ENCODE measurements at places on chromosomes 3 and 15.

GRCh38 chr3:10142707-10143560, 1.4 kb downstream of the VHL start:
- DNase-seq = no peak

GRCh38 chr15:69919816-69920215, 177.9 kb downstream of the TLE3 start:
- peak; percentile 98 for DNase-seq

DNA sequence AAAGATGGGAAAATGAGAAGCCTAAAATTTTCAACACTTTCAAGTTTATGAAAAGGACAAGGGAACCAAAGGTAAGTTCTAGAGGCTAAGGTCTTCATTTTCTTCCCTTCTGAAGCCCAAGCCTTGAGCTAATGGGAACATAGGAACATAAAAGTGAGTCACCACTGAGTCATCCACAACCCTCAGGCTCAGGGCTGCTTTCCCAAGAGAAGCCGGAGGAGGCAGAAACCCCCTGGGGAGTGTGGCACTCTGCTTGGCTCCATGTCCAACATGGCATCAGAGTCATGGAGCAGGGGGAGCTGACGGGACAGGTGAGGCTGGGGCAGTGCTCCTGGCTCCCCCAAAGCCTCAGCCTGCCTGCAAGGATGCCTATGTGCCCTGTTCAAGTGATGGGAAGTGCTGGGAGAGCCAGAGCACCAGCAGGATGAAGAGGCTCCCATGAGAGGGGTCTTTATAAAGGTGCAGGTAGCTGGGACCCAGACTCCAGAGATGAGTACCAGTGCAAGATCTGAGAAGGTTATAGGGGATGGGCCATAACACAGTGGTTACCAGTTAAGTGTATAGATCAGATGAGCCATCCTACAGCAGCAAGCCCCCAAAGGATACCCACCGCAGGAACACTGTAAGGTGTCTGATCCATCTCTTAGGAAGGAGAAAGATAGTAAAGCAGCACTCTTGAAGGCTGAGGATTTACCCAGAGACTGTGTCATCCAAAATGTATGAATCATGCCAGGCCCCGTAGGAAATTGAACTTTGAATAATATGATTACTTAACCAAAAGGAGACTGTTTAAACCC, 31.8 kb upstream of the RYR3 start:
- DNase-seq = no peak

DNA sequence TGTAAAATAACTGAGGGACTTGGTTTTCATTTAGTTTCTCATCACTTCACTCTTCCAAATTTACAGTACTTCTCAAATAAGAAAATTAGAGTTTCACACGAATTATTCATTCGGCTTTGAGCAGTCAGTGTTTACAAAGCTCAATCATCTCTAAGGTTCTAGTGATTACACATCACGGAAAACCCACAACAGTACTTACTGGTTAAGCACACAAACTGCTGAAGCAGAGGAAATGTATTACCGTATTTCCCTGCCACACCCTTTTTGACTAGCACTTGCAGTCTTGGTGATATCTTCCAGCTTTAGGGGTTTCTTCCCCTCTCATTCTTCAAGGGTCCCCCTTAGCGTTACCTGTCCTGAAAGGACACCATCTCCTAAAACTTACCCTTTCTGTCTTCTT, 164.8 kb upstream of the CDIN1 start:
- DNase-seq = no peak

DNA sequence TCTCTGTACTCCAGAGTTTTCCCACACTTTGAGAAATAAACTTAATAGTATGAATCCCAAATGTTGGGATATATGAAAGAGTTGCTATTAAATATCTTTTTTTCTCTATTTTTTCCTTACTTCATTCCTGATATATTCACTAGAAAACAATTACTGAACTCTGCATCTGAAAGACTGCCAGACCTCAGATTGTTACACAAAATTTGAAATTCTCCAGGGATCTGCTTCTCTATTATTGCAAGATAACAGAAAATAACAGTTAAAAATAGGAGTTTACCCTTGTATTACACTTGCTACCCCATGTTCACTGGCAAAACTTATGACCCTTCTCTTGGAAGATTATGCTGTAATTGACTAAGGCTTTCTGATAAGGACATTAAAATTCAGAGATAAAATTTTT, 11.7 kb upstream of the P3H2 start:
- no peak for DNase-seq

DNA sequence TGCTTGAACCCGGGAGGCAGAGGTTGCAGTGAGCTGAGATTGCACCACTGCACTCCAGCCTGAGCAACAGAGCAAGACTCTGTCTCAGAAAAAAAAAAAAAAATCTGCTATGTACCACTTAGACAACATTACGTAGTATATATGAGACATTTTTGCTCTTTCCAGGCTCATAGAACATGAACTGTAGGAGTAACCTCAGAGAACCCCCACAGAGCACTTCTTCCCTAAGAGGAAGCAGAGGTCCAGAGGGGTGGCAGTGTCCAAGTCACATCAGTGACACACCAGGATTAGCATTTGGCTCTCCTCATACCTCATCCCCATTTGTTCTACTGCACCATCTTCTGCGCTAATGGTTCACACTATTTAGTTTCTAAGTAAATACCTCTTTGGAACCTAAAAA, 33.7 kb downstream of the ARRDC4 start:
- DNase-seq = no peak

DNA sequence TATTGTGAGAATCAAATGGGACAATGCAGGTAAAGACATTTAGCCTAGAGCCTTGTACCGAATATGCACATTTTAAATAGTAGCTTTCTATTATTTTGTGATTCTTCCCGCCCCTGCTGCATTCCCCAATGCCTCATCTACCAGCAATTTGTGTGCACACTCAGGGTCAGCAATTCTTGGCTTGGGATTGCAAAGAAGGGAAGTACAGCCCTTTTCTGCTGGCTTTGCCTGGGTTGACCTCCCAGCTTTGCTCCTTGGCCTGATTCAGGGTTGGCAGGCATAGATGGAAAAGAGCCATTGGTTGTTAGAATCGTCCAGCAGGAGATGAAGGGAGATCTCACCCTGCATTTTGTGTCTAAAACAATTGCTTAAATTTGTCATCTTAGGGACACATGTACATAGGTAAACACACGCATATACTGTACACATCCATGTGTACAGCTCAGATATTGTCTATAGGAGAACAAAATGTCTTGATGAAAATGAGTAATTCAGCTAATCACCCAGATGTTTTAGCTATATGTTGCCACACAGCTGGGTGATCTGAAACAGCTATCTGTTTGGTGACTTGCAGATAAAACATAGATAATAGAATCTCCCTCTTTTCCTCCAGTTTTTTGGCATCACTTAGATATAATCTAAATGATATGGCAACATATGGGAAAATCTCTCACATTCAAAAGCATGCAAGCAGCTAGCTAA, 340.9 kb upstream of the TBL1XR1 start:
- DNase-seq = no peak

DNA sequence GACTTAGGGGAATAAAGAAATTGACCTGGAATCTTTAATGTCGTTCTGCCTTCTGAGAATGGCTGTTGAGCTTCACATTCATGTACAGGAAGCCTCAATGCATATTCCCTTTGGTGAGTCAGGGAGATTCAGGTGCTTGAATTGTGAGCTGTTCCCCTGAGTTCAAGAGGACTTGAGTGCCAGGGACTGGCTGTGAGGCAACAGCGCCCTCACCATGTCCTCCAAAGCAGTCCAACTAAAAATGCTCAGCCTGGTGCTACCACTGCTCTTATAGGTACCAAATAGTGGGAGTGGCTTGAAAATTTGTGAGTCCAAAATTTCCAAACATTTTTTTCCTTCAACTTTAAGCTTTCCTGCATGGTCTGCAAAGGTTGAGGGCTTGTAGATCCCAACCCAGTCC, 54.1 kb downstream of the LEO1 start:
- peak; percentile 70 for DNase-seq

GRCh38 chr15:77510066-77511057, 89.7 kb downstream of the HMG20A start:
- peak; percentile 93 for DNase-seq

DNA sequence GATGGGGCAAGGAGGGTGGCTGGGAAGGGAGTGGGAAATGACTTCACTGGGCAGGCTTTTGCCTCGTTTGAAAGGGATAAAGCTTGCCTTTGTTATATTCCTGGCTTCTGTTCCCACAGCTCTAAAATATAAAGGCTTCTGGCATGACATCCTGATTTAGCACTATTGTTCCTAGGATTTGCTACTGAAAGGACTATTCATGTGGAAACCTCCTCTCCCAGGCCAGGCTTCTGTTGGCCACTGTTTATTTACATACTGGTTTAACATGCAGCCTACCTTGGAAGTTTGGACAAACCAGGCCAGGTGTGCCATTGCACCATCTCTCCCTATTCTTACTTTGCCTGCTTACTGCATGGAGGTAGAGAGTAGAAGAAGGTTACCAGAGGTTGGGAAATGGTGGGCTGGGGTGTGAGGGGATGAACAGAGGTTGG, 2.4 kb upstream of the LMCD1 start:
- no peak for DNase-seq

GRCh38 chr3:58329150-58329921, 3.4 kb upstream of the PXK start:
- no peak for DNase-seq

DNA sequence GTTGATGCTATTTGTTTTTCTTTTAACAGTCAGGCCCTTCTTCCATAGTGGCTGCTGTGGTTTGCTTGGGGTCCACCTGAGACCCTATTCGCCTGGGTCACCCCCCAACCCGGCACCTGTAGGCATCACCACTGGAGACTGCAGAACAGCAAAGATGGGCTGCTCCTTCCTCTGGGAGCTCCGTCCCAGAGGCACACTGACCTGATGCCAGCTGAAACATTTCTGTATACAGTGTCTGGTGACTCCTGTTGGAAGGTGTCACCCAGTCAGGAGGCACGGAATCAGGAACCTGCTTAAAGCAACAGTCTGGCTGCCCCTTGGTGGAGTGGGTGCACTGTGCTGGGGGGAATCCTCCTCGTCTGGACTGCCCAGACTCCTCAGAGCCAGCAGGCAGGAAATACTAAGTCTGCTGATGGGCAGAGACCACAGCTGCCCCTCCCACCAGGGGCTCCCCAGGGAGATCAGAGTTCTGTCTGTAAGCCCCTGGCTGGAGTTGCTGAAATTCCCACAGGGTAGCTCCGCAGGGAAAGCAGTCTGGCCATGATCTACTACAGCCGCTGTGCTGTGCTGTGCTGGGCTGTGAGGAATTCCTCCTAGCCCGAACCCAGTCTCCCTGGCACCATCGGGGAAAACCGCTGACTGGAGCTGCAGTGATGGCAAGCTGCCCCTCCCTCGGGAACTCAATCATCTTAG, 248.2 kb downstream of the TBC1D5 start:
- DNase-seq = no peak

- peak; percentile 45 for DNase-seq
These were observed 747 bp downstream of the SORD start for GRCh38 chr15:45023659-45024225.

DNA sequence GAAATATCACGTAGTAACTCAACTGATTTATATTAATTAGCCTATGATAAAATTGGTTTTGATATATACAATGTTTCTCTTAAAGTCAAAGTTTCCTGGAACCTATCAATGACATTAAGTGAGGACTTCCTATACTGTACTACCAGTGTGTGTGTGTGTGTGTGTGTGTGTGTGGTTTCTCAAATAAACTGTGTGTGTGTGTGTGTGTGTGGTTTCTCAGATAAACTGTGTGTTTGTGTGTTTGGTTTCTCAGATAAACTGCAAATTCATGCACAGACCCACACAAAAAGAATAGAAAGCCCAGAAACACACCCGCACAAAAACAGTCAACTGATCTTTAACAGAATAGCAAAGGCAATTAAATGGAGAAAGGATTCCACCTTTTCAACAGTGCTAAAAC, 14.5 kb upstream of the WDR5B start:
- DNase-seq = no peak

GRCh38 chr3:73924048-73924447, 299.3 kb upstream of the PDZRN3 start:
- DNase-seq = no peak

DNA sequence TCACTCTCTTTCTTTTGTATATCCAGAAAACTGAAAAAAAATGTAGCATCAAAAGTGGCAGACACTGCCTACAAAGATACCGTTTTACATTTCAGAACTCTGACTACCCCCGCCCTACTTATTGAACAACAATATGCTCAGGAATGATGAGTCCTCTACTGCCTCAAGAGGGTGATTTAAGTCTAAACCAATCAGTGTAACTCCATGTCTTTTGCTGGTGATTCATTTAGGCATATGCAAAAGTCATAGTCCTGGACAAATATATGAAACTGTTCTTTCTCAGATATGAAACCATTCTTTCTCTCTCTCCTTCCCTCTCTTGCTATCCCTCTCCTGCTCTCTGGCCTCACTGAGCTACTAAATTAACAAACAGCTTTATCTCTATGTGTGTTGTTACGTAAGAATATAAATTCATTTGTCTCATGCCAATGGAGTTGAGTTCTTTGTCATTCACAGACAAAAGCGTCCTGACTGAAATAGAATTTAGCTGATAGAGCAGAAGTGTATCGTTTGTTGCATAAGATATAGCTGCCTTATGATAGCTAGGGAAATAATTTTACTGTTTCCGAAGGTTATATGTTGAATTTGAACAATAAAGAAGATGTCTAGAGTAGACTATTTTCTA, 133.7 kb upstream of the OSTN start:
- DNase-seq = no peak

DNA sequence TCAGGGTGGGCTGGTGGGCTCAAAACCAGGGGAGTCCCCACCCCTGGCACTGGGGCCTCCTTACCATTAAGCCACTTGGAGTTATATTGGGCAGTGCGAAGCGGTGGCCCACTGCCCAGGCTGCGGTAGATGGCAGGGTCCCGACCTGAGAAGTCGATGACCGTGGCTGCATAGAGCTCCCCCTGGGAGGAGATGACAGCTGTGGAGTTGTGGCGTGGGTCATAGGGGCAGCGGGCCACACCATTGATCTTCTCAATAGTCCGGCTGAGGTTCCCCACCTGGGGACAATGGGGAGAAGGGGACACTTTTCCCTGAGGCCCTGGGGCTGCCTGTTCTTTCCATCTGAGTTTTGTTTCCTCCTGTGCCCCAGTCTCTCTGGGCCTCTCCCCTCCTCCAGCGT, 99.8 kb downstream of the SEMA5B start:
- DNase-seq = no peak

- DNase-seq = peak; percentile 90
These were observed 77.9 kb upstream of the IGSF10 start for GRCh38 chr3:151538456-151539393.

DNA sequence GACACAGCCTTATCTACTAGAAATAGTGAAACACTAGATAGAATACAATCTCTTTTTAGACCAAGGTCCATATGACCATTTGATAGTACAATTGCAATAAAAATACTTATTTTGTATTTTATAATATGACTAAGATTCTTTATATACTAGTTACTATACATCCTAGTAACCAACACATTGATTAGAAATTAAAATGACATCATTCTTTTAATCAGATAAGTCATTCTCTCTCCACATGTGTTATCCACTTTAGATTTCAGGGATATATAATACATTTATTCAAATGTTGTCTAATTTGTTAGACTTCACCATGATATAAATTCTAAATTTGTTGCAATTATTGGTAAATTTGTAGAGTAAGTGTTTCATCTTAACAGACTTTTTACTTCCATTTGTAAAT, 276.2 kb upstream of the DPH6 start:
- no peak for DNase-seq
